ENCODE measurements at places on chromosomes 11 and 22. TPM values are rescaled to one million over a fixed set of nuclear protein-coding genes. Genes with fewer than 3 reads are reported as not detected.

SLC16A8 gene
- total RNA-seq, result 2.0 TPM

DEFB131B gene
- not detected for total RNA-seq

SRPRA gene
- total RNA-seq, result 33.4 TPM

ENTHD1 gene
- total RNA-seq, result 0.10 TPM

NOL12 gene
- total RNA-seq, result 12.2 TPM

Data from spinal cord (tissue), 10 donors.